Smooth muscle cell of the coronary artery (primary cell): ENCODE measurements at places on chromosomes 5 and 9. TPM values are rescaled to one million over a fixed set of nuclear protein-coding genes. Genes with fewer than 3 reads are reported as not detected.

The PRELID1 gene
- 50.7 and 125 TPM in 2 replicates for total RNA-seq

The KCNIP1 gene
- total RNA-seq, result not detected in 2 replicates

The IGFBPL1 gene
- not detected in 2 replicates for total RNA-seq

The GRXCR2 gene
- not detected in 2 replicates for total RNA-seq

The FOXD4L3 gene
- total RNA-seq, result 0.08 TPM in 1 of 2 replicates, not detected in the other

The STPG3 gene
- total RNA-seq, result not detected in 2 replicates

The PALM2AKAP2 gene
- 10.6 and 18.8 TPM in 2 replicates for total RNA-seq

The INSL4 gene
- not detected in 2 replicates for total RNA-seq

The STK32A gene
- 0.82 and 2.0 TPM in 2 replicates for total RNA-seq

The CCDC171 gene
- total RNA-seq, result 1.7 and 3.6 TPM in 2 replicates

The GAS1 gene
- 0.15 and 57.4 TPM in 2 replicates for total RNA-seq

The CTXN3 gene
- not detected in 2 replicates for total RNA-seq

The NRG2 gene
- 0.15 and 1.6 TPM in 2 replicates for total RNA-seq

The IDNK gene
- 3.7 and 4.1 TPM in 2 replicates for total RNA-seq

The PCDHA5 gene
- total RNA-seq, result 0.08 TPM in 1 of 2 replicates, not detected in the other

The MVB12B gene
- 1.2 and 2.3 TPM in 2 replicates for total RNA-seq

The EGR1 gene
- total RNA-seq, result 0.94 and 2.2 TPM in 2 replicates

The BHMT2 gene
- total RNA-seq, result 0.38 and 3.3 TPM in 2 replicates

The CA9 gene
- total RNA-seq, result 0.98 TPM in 1 of 2 replicates, not detected in the other

The RMRP gene
- total RNA-seq, result 21,628 and 54,922 TPM in 2 replicates

The SLC46A2 gene
- total RNA-seq, result not detected in 2 replicates

The TAF11L11 gene
- not detected in 2 replicates for total RNA-seq

The C8G gene
- not detected in 2 replicates for total RNA-seq

The SOHLH1 gene
- total RNA-seq, result not detected in 2 replicates
